H54 (cell line): ENCODE measurements at places on chromosomes 11 and 22.

GRCh38 chr22:17785185-17786184 lies 11.2 kb upstream of the BID start:
- peak; percentile 31 for DNase-seq

GRCh38 chr11:75469785-75470405 lies 36.9 kb upstream of the KLHL35 start:
- no peak for DNase-seq

- no peak for DNase-seq
Measured at GRCh38 chr11:35007277-35007676, 90.9 kb downstream of the PDHX start.

DNA sequence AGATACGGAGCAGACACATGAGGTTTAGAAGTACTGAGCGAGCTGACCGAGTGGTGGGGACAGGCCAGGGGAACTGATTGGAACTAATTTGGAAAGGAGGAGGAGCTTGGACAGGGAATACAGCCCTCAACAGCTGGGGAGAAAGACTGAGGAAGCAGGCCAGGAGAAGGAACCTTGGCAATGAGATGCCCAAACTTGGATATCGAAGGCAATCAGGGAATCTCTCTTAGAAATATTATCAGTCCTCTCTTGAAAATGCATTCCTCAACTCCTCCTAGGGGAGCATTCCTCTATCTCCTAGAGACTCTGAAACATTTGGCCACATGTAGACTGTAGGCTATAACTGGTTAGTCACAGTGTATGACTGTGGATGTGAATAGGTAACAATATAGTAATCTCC lies 284.6 kb downstream of the GUCY1A2 start:
- no peak for DNase-seq

- no peak for DNase-seq
Measured at GRCh38 chr22:19766511-19767426, 6.2 kb downstream of the TBX1 start.

GRCh38 chr11:104637662-104638170 lies 260.5 kb downstream of the CASP12 start:
- DNase-seq = no peak

GRCh38 chr22:30426388-30427353 lies 1.1 kb downstream of the MTFP1 start:
- DNase-seq = no peak

DNA sequence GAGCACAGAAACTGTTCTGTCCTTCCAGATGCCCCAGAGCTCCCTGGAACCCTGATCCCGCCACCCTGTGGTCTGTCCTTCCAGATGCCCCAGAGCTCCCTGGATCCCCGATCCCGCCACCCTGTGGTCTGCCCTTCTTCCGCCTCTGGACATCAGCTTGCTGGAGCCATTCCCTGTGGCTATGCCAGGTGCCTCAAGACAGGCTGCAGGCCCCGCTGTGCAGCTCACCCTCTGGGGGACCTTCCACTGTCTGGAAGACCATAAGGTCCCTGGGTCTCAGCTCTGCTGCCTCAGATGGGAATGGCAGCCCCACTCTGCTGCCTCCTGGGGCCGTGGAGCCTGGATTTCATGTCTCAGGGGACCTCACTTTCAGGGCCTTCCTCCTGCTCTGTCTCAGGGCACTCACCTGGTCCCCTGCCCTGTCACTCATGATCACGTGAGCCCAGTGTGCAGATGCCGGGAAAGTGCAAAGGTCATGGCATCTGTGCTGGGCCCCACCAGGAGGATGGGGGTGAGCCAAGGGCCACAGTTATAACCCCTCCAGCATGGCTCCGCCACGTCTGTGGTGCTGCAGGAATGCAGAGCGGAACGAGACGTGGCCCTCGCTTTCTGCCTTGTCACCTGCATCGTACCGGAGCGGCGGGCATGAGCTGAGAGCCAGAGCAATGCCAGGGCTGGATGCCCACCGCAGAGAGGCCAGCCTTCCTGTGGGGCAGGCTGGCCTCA lies 1520.7 kb downstream of the BRD1 start:
- no peak for DNase-seq
